ENCODE measurements at places on chromosomes 1 and 21. TPM values are rescaled to one million over a fixed set of nuclear protein-coding genes. Genes with fewer than 3 reads are reported as not detected.

DNA sequence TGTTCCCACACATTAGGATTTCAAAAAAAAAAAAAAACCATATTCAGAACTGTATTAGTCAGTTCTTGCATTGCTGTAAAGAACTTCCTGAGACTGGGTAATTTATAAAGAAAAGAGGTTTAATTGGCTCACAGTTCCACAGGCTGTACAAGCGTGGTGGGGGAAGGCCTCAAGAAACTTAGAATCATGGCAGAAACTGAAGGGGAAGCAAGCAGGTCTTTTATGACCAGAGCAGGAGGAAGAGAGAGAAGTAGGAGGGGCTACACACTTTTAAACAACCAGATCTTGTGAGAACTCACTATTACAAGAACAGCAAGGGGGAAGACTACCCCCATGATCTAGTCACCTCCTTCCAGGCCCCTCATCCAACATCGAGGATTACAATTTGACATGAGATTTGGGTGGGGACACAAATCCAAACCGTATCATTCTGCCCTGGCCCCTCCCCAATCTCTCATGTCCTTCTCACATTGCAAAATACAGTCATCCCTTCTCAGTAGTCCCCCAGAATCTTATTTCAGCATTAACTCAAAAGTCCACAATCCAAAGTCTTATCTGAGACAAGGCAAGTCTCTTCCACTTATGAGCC lies 51.8 kb downstream of the POU2F1 start:
- no peak for DNase-seq

DNA sequence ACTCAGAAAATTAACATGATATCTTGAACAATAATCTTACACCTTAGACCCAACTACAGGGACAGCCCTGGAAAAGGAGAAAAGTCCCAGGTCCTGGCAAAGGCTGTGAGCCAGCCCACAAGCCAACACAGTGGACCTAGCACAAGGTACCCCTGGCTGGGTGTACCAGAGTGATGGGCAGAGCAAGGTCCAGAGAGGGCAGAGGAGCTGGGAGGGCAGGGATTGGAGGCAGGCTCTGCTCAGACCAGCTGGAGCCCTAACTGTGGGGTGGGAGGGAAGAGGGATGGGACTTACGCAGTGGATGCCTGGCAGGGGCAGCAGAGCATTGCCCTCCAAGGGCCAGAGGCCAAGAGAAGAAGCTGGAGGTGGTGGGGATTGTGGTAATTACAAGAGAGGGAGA lies 101.6 kb downstream of the KCND3 start:
- DNase-seq: no peak

DNA sequence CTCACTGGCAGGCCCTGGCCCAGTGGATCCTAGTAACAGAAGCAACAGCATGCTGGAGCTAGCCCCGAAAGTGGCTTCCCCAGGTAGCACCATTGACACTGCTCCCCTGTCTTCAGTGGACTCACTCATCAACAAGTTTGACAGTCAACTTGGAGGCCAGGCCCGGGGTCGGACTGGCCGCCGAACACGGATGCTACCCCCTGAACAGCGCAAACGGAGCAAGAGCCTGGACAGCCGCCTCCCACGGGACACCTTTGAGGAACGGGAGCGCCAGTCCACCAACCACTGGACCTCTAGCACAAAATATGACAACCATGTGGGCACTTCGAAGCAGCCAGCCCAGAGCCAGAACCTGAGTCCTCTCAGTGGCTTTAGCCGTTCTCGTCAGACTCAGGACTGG lies 7.7 kb downstream of the CGN start:
- DNase-seq: no peak

GRCh38 chr1:58619286-58620054 lies 42.4 kb upstream of the TACSTD2 start:
- DNase-seq: peak; percentile 21

DNA sequence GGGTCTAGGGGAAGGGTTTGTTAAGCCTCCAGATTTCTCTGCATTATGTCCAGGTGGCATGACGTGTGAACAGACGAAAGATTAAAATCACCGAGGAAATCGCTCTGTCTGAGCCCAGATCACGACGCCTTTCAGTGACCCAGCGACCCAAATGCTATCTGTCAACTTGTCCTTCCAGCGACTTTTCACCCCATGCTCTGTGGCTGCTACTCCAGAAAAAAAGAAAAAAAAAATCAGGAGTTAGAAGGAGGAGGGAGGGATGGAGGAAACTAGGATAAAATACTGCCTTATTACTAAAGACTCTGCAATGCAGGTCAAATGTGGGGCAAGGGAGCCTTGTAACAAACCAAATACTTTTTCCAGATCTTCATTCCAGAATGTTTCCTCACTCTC lies 352.0 kb downstream of the NUF2 start:
- DNase-seq: no peak

KCNN3 gene
- total RNA-seq: 30.8 TPM

DNA sequence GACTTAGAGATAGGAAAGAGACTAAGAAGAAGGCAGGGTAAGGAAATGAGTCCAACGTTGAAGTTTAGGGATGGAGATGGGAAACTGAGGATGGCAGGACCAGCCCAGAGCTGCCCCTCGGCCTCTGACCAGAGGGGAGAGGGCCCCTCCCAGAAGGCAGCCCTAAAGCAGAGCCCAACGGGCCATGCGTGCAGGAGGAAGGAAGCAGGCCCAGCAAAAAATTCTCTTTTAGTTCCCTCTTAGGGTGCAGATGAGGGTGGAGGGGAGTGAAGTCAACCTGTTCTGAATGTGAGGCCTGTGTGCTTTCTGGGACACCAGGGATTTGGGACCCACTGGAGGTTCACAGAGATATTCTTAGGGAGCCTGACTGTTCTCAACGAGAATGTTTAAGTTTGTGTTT lies 225.4 kb downstream of the RHOU start:
- no peak for DNase-seq

DNA sequence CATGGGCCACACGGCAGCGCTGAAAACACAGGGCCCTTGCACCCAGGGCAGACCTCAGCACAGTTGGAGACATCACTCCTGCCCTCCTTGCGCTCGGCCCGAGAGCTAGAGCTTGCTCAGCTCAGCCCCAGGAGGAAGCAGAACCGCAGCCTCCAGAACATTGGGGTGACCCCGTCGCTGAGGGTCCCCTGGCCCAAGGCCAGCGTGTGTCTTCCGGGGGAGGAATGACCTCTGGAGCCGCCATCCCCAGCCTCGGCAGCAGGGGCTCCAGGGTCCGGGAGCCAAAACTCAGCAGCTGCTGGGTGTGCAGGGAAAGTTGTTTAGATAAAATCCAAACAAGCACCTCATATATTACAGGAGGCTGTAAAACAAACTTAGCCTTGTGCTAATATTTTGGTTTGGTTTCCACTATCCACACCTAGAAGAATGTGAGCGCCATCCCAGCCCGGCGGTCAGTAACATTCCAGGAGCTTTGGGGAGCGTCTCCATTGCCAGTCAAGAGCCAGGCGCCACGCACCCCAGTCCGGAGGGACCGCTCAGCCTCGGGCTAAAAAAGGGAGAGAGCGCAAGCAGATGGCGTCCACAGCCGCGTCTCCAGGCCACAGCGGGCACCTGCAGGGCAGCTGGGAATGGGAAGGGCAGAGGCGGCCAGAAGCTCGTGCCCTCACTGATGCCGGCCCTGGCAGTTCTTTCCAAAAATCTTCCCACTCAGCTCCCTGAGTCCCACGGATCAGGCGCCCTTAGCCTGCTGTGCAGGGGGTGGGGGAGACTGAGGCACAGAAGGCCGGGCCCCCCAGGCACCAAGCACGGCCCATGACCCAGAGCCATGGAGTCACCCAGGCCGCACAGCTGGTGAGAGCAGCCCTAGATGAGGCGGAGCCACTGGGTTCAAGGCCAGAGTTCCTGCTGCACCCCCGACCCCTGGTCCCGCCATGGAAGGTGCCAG lies 52.0 kb downstream of the SLX9 start:
- DNase-seq: no peak

RXFP4 gene
- not detected for total RNA-seq

DNA sequence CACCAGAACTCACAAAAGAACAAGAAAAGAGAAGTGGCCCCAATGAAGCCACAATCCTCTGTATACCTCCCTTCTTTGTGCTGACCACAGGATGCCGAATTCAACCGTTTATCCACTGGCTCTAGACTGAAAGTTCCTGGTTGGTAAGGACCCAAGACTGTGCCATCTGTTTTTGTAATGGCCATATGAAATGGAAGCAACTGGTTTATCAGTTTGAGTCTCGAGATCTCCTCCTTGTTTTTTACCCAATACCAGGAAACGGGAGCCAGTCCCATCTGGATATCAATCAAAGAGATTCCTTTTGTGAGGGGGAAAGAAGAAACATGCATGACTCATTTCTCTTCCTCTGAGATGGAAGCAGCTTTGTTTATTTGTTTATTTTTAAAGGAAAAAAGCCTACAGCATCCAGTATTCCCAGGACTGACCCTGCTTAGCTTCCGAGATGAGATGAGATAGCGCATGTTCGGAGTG lies 32.4 kb upstream of the ZNF124 start:
- no peak for DNase-seq

TNFRSF9 gene
- 0.05 TPM for total RNA-seq

Data from myocyte (in vitro differentiated cells).